Fibroblast of the conjunctiva (primary cell): ENCODE measurements at places on chromosomes 12 and 14.

- DNase-seq = no peak
Measured at GRCh38 chr12:75294797-75295196, 35.3 kb downstream of the CAPS2 start.

DNA sequence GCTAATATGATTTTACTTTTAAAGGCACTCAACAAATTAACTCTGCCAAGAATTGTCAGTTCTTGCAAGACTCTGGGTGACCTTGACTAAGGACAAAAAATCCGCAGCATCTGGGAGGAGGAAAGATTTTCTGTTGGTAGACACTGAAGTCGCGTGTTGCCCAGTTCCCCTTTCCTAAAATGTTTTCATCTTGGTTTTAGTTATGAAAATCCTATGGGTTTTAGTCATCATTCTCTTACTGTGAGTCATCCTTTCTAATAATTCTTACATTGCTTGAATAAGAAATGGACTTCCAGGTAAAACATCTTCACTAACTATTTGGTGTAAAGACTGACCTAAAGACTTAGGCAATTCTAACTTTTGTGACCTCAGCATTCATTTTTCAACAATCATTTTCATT is 9.1 kb downstream of the GSG1 start:
- DNase-seq = no peak

DNA sequence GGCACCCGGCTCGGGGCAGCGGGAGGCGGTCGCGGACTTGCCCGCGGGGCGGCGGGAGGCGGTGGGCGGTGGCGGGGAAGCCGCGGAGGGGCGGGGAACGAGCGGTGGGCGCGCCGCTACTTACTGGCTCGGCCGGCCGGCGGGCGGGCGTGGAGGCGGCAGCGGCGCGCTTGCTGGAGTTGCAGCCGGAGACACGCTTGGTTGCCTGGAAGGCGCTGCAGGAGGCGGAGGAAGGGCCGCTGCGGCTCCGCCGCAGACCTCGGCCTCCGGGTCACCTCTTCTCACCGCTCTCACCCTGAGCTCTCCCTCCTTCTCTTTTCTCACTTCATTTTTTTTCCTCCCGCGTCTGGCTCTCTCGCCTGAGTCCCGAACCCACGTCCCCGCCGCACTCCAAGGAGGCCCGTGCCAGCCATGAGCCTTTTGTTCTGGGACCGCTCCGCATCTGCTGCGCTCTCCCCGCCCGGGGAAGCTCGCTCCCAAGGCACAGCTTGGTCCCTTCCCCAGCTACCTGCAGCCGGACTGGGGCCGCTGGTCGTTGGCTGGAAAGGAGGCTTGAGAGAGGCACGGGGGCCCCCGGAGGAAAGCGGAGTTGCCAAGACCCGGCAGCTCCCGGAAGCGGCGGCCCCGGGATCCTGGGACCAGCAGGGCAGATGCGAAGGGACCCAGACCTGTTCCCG is 592 bp upstream of the KCNK10 start:
- DNase-seq = no peak

GRCh38 chr14:100529561-100530031 is 57.6 kb downstream of the BEGAIN start:
- no peak for DNase-seq

- DNase-seq = no peak
Measured at GRCh38 chr12:118827047-118827446, 154.3 kb upstream of the SRRM4 start.

GRCh38 chr12:5713599-5714081 is 231.4 kb downstream of the ANO2 start:
- no peak for DNase-seq

DNA sequence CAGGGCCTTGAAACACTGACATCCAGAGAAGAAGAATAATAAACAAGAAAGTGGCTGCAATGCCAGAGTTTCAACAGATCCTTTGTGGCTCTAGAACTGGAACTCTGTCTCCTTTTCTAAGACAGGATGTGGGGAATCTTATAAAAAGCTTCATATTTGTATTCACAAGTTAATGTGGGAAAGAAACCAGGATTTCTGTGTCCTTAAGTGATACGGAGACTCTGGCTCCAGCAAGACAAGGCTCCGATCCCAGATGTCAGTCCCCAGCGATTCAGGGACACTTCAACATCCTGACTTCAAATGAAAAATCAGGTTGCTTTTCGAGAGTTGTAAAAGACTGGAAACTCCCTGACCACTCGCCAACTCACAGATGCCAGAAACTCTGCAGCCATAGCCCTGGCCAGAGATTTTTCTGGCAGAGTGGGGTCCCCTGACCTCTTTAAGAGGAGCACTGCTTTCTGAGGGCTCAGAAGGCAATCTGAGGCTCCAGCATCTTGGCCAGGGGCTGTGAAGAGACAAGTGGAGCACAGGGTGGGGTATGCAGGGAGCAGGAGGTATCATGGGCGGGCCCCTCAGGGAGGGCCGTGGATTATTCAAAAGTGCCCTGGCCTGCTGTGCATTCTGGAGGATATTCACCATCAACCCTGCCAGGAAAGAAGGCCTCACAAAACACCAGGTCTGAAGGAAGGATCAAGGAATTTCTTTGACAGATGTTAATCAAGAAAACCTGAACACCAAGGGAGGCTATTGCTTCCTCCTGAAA is 53.3 kb downstream of the TMX1 start:
- DNase-seq = no peak

GRCh38 chr12:7959701-7960121 is 23.7 kb upstream of the SLC2A3 start:
- DNase-seq = no peak
